ENCODE measurements at places on chromosomes 3 and 15.

DNA sequence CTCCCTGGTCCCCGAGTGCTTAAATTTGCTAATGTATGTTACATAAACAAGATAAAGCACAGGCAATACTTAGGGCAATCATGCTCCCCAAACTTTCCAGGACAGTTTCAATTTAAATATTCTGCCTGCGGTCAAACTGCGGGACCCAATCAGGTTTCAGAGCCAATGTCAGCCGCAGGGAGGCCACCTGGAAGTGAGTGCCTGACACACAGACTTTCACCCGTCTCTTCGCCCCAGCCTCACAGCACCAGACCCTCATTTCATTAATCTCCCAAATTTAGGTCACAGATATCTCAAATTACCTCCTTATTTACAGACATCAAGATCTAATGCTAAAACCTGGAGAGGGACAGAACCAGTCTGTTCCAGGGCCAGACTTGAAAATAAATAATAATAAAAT, 107.2 kb upstream of the ALDH1A3 start:
- no peak for DNase-seq

DNA sequence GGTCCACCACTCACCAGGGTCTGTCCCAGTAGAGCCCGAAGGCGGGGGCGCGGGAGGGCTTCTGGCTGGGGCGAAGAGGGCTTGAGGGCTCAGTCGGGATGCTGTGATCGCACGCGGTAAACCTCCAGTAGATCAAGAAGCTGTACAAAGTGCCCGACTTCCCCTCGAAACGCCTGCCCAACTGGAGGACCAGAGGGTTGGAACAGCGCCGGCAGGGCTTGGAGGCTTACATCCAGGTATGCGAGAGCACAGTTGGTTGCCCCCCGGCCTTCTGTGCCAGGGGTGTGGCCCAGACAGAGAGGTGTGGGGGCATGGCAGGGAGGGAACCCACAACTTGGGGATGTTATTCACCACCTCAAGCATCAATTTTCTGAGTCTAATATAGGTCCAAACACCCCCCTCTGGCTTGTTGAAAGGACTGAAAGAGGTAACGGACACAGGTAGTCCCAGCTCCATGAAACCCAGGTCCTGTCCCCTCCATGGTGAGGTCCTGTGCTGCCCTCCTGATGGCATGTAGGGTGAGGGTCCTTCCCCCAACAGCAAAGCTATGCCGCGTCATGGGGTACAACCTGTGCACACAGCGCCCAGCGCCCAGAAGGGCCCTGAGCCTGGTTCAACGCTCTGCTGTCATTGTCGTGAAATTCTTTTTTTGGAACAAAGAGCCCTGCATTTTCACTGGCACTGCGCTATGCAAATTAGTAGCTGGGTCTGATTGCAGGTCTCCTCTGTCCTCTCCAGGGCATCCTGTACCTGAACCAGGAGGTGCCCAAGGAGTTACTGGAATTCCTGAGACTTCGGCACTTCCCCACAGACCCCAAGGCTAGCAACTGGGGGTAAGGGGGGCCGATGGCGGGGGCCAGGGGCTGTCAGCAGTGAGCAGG, 1.2 kb downstream of the SNX22 start:
- peak; percentile 32 for DNase-seq

DNA sequence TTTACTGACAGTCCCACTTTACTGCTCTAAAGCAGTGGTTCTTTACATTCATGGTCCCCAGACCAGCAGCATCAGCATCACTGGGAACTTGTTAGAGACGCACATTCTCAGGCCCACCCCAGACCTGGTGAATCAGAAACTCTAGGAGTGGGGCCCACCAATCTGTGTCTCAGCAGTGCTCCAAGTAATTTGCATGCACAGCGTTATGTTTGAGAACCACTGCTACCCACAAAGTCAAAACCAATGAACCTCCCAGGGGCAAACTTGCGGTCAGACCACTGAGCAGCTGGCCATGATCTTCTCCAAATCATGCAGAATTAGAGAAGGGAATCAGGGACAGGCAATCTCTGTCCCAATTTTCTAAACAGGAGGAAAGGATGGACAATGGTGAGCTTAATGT, 58.5 kb downstream of the ST8SIA2 start:
- DNase-seq: no peak

- no peak for DNase-seq
These were observed 36.0 kb downstream of the RFX7 start for GRCh38 chr15:56207711-56208110.

GRCh38 chr3:69454204-69454787, 68.4 kb upstream of the FRMD4B start:
- DNase-seq: no peak

DNA sequence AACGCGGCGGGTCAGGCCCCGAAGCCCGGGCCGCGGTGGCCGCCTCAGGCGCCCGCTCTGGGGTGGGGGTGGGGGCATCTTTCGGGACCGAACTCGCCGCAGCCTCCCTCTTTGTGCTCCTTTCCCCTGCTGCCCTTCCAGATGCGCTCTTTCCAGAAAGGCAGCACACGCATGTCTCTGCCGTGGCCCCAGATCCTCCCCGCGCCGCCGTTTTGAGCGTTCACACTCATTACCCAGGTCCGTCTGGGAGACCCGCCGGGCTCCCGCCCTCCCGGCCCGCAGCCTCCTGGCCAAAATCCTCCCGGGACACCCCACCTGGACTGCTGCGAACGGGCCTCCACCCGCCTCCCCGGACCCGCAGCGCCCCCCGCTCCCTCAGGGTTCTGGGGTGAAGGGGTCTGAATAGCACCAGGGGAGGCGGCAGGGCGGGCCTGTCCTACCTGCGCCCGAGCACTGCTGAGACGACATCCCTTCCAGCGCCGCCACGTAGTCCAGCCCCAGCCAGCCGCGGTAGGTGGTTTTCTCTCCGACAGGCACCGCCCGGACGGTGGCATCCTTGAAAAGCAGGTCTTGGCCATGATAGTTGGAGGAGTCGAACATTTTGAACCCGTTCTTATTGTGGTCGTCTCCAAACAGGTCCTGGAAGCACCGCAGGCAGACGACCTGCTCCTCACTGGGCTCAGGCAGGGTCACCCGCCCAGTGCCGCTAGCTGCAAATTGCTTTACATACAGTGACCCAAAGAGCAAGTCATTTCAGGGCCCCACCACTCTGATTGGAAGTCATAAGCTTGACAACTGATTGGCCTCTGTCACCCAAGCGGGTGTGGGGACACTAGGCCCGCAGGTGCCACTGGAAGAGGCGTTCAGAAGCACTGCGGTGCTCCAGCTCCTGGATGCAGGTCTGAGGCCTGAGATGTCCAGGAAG, 25.9 kb downstream of the MELTF start:
- DNase-seq: no peak

DNA sequence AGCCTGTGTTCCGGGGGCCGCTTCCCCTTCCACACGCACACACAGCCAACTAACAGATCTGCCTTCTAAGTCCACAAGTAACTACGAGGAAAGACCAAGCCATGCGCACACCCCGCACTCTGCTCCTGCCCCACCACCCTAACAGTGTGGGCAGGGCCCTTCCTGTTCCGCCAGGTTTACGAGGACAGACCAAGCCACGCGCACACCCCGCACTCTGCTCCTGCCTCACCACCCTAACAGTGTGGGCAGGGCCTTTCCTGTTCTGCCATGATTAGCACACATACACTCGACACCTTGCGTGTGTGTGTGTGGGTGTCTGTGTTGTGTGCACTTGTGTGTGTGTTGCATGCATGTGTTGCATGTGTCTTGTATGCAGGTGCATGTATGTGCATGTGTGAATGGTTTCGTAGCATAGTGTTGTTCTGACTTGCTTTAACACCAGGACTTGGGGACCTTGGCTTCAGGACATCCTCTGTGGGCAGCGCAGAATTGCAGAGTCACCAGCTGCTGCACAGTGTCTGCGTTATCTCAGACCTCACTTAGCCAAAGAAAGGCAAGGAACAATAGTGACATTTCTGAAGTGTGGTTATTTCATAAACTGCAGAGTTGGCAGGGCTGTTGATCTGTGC, 114.4 kb downstream of the CHSY1 start:
- no peak for DNase-seq

DNA sequence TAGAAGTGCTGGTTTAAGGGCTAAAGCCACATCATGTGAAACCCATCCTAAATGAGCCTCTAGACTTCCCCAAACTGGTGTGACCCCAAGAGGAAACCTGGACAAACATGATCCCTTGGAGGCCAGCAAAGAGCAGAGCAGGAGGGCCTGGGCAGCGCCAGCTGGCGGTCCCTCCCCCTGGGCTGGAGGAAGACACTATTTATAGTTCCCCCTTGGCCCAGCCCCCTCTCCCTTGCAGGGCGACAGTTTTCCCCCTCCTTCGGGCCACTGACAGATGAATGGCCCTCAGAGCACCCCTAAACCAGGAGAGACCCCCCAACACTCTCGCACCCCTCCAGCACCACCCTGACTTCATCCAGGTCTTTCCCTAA, 2.9 kb downstream of the UCN2 start:
- no peak for DNase-seq
